ENCODE measurements at places on chromosomes 5 and 9.
A peak's percentile ranks its signal among the peaks of the same experiment; 100 is the strongest.

GRCh38 chr9:1721196-1721595 lies 294.0 kb upstream of the SMARCA2 start:
- DNase-seq, result no peak

DNA sequence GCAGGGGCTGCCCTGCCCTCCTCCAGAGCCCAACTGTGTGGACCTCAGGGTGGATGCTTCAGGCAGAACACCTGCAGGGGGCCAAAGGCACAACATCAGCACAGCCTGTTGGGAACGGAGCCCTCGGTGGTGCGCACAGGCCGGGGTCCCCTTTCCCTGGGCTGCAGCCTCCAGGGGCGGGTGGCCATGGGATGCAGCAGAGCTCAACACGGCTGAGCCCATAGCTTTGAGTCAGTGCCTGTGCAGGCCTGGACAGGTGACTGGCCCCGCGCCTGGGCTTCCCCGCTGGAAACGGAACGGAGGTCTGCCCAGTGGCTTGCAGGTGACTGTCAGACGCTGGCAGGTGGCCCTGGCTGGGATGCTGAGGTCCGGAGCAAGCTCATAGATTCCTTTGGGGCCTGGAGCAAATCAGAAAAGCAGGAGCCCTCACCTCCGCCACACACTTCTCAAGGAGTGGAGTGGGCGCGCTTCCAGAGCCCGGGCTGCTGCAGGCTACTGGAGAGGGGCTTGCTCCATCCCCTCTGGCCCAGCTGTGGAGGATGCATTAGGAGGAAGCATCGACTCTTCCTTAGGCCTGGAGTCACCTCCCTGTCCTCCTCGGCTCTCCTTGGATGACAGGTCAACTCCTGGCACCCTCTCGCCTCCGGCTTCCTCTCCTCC lies 69.8 kb upstream of the RNU6ATAC start:
- DNase-seq, result no peak

DNA sequence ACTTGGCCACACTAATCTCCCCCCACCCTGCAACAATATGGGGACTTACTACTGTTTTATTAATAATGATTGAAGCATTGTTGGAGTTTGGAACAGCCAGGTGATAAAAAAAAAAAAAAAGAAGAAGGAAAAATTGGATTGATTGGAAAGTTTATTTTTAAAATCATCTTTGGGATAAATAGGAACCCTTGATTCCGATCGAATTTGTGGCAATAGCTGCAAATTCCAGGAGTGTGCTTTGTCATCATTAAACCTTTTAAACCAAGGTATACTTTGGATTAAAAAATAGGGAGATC lies 907 bp upstream of the NR2F1 start:
- no peak for DNase-seq

DNA sequence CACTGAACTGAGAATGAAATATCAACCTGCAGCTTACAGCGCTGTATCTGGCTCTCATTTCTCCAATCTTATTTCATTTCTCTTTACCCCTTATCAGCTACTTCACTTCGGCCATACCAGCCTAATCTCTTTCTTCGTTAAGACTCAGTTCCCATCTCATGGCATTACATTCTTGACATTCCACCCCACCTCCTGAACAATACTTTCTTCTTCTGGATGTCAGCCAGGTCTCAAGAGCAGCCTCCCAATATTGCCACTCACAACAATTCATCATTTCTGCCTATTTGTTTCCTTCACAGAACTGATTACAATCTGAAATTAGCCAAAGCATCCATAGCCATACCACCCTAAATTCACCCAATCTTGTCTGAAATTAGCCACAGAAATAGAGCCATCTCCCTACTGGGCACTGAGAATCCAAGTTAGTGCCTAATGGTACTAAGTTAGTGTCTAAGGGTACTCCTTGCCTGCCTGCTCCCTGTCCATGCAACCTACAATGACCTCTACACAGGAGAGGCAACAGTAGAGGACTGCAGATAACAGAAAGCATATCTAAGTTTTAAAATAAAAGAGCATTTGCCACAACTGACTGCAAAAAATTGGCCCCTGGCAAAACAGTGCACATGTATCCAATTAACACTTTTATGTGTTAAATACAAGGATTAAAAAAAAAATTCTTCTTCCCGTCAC lies 35.2 kb downstream of the SETX start:
- no peak for DNase-seq

GRCh38 chr9:17757816-17758215 lies 178.9 kb downstream of the SH3GL2 start:
- no peak for DNase-seq

DNA sequence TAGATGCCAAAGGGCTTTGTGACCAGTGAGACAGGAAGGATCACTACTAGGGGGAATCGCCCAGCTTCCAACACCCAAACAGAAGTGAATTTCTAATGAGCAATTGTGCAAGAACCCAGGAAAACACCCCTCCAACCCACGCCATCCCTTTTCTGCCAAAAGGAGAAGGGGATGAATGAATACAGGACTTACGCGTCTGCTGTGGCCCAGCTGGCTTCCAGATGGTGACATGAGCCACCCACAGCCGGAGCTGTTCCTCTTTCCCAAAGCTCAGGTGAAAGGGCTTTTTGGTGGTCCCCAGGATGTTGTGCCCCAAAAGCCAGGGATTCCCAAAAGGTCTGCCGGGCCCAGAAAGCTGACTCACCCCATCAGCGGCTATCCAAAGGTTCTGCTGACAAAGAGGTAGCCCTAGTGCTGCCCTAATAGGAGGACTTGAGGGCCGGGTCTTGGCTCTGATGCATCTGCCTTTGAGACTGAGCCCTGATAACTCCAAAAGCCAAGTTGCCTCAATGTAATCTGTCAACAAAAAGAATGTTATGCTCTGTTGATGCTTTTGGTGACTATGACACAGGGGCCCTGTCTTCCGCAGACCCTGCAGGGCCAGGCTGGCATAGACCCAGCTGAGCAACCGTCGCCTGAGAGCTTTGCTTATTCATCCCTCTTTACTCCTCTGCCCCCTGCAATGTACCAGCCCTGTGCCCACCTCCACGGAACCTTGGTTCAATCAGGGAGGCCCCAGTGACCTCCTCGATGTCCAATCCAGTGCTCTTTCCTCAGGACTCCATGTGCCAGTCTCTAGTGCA lies 14.5 kb downstream of the GSN start:
- DNase-seq, result no peak

DNA sequence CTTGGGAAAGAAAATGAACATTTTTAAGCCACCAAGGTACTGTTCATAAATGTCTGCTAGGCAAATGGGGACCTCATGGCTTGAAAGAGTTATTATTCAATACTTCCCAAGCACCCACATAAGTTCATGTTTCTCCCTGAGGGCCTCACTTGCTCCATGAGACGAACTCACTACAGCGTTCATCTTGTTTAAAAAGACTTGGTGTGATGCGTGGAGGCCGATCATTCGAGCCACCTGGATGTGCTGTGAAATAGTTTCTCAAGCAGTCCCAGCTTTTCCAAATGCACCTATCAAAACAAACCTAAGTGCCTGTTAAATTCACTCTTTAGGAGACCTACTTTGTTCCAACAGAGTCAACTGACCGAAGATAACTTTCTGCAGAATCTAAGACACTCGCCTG lies 103.2 kb downstream of the LHFPL2 start:
- DNase-seq, result no peak

- DNase-seq, result no peak
Measured at GRCh38 chr5:141017943-141018342, 33.2 kb upstream of the PCDHB1 start.

DNA sequence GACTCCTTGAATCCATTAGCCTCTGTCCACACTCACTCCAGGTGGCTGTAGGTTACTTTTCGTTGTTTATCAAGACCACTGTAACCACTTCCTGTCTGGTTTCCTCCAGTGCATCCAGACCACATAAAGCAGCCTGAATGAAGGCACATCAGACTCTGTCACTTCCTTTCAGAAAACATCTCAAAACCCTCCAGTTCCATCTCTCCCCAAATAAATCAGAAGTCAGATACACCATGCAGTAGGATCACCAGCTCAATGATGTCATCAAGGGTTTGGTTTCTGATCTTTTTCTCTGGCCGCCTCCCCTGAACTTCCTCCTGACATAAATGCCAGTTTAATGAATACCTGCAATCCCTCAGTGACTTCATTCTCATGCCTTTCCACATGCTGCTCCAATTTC lies 161.2 kb downstream of the ZNF462 start:
- no peak for DNase-seq

GRCh38 chr9:103296189-103296588 lies 301.1 kb downstream of the CYLC2 start:
- no peak for DNase-seq

- peak; percentile 58 for DNase-seq
Measured at GRCh38 chr5:174571662-174572397, 152.6 kb upstream of the MSX2 start.

GRCh38 chr5:132254321-132254977 lies 3.0 kb upstream of the PDLIM4 start:
- no peak for DNase-seq

DNA sequence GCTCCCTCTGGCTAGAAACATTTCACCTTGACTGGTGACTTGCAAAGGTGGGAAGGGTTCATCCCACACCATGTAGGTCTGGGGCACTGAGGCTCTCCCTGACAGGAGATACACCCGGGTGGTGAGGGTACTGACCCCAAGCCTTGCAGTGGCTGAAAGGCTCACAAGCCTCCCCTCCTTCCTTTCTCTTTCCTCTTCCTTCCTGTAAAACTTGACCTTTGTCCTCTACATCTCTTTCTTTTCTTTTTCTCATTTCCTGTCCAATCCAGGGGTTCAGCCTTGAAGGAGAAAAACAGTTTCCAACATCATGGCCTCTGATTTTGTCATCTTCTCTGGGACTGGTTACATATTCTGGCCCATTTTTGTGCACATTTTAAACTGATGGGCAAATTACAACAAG lies 16.6 kb downstream of the FBP2 start:
- no peak for DNase-seq

DNA sequence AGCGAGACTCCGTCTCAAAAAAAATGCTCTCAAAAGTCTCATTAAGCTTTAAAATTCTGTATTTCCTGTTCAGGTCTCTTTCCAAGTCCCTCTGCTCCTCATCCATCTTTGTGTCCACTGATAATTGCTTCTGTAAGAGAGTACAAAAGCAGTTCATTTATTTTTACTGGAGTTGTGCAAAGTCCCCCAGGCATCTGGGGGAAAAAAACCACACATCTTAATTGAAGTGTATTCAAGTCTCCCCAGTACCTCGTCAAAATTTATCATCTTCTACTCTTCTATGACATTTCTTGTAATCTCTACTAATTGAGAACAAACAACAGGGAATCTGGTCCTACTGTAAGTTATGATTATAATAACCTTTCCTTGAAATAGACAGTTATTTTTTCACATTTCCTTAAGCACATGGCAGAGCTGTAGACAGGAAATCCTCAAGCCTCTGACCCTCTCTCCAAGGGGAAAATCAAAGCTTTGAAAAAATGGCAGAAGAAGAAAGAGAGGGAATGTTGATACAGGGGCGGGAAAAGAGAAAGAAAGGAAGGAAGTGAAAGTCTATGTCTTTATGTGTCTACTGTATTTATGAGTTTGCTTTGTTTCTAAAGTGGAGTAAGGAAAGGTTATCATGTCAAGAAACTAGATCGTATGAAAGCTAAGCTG lies 51.5 kb downstream of the RAI14 start:
- no peak for DNase-seq

DNA sequence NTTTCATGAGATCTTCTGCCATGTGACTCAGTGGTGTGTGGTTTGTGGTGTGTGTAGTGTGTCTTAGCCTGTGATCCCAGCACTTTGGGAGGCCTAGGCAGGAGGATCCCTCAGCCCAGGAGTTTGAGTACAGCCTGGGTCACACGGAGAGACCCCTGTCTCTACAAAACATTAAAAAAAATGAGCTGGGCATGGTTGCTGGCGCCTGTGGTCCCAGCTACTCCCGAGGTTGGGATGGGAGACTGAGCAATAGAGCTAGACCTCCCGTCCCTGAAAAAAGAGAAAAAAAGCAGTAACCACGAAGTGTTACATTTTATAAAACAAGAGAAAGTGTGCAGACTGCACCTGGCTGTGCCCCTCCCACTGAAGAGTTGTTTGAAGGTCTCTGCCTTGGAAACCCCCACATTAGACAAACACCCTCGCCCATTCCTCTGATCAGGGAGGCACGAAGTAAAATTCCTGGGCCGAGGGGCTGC lies 21.2 kb upstream of the RNU6ATAC start:
- no peak for DNase-seq

DNA sequence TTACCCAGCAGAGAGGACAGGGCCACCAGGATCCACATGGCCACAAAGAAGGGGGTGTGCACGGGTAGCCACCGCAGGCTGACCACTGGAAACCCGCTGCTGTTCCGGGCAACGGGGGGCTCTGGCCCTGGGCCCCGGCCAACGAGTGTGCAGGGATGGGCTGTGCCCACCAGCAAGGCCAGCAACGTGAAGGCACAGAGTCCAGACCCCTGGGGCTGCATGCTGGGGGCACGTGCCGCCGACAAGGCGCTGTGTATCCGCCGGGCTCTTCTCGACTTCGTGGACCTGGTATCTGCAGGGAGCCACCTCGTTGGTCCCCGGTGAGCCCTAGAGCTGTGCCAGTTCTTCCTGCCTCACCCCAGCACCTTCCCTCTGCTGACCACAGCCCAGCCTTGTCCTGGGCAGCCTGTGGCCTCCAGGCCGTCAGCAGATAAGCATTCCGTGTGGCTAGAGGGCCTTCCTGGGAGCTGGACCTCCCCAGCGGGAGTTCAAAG lies 42.2 kb upstream of the CEP72 start:
- no peak for DNase-seq

GRCh38 chr9:69471433-69471832 lies 146.4 kb downstream of the ENTREP1 start:
- no peak for DNase-seq

- no peak for DNase-seq
Measured at GRCh38 chr5:88833371-88834130, 49.4 kb downstream of the MEF2C start.

DNA sequence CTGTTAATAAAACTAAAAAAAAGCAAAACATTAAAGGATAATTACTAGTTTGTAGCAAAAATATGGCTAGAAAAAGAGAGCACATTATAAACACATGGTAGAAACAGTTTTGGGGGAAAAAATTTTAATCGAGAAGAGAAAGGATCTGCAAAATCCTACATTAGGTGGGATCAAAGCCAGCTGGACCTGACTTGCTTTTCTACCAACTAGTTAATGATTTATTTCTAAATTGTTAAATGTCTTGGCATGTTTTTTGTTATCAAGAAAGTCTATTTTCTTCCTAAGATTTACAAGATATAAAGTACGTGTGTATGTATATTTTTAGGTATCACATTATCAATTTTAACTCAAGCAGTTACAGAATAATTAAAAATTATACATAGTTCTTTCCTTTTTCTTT lies 47.1 kb upstream of the CDK5RAP2 start:
- no peak for DNase-seq

- DNase-seq, result peak; percentile 67
Measured at GRCh38 chr5:82165740-82166530, 112.2 kb downstream of the RPS23 start.

GRCh38 chr5:38782180-38782835 lies 63.5 kb upstream of the OSMR start:
- DNase-seq, result no peak
